ENCODE measurements at places on chromosomes 5 and 9. TPM values are rescaled to one million over a fixed set of nuclear protein-coding genes. Genes with fewer than 3 reads are reported as not detected.

GRCh38 chr9:28707616-28708015, 1134.3 kb upstream of the C9orf72 start:
- peak; percentile 16 for DNase-seq

Gene POLE3
- 42.3 TPM for polyA plus RNA-seq

Gene TRIM14
- 1.6 TPM for polyA plus RNA-seq

Gene LHX6
- 6.4 TPM for polyA plus RNA-seq

Gene CD180
- polyA plus RNA-seq, result 0.99 TPM

Gene ANKHD1
- 62.0 TPM for polyA plus RNA-seq

Gene PRRT1B
- not detected for polyA plus RNA-seq

- no peak for DNase-seq
These were observed 1.7 kb downstream of the MYMK start for GRCh38 chr9:133523106-133523505.

Gene SLCO4C1
- polyA plus RNA-seq, result 3.6 TPM

DNA sequence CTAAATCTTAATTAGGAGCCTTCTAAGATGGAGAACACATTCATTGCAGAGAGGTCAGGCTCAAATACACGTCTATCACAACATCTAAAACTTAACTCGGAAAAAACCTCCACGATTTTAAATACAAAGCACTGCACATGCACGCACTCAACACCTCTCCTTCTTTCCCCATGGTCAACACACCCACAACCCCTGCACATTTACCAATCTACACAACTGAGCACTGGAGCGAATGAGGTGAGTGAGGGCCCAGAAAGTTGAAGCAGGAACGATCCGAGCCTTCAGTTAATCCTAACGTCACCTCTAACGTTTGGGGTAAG, 278 bp upstream of the NIPSNAP3A start:
- DNase-seq, result no peak

- DNase-seq, result no peak
These were observed 60.2 kb upstream of the NFIL3 start for GRCh38 chr9:91483835-91484234.

Gene FSD1L
- 12.3 TPM for polyA plus RNA-seq

Gene CCDC183
- 1.2 TPM for polyA plus RNA-seq

Gene AGXT2
- not detected for polyA plus RNA-seq

DNA sequence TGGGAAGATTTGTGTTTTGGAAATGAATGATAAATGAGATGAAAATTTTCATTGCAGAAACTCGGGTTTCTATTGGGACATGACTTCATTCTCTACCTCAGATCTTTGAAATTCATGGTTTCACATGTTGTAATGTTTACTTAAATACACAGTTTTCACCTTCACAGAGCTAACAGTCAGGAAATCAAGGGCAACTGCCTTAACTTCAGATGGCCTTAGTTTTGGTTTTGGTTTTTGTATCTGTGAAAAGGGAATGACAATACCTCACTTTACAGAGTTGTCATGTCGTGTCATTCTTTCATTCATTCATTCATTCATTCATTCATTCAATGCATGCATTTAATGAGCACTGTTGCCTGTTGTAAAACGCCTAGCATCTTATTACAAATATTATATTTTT, 41.9 kb downstream of the NIM1K start:
- no peak for DNase-seq

GRCh38 chr5:145718956-145719355, 116.2 kb downstream of the PRELID2 start:
- no peak for DNase-seq

- DNase-seq, result no peak
These were observed 54.4 kb downstream of the MRPL36 start for GRCh38 chr5:1745123-1745795.

Gene RNF145
- polyA plus RNA-seq, result 44.1 TPM

Gene CD72
- 1.6 TPM for polyA plus RNA-seq

GRCh38 chr5:159850160-159850559, 66.1 kb upstream of the ADRA1B start:
- peak; percentile 53 for DNase-seq

GRCh38 chr5:76642390-76643040, 19.3 kb upstream of the F2RL2 start:
- no peak for DNase-seq

DNA sequence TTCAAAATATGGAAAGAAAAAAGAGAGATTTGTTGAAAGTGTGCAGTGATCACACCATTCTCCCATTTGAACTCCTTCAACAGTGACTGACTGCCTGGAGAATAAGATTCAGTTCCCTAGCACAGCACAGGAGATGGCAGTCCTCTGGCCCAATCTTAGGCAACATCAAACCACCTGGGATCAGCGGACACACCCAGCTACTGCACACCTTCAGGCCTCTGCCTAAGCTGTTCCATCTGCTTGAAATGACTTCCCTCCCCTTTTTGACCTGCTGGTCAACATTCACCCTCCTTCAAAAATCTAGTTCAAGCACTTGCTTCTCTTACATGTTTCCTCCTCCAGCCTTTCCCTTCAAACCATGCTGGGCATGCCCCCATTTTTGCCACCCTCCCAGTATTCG, 4.5 kb downstream of the MAPK9 start:
- DNase-seq, result no peak

Gene GFI1B
- polyA plus RNA-seq, result 0.67 TPM

All from muscle of back (tissue), 13 donors.